ENCODE measurements at places on chromosomes 2 and 18.

GRCh38 chr18:8668381-8668780 is 37.0 kb upstream of the MTCL1 start:
- DNase-seq: no peak

GRCh38 chr2:226911932-226912331 is 76.1 kb downstream of the RHBDD1 start:
- no peak for DNase-seq

GRCh38 chr2:74226648-74227213 is 28.3 kb downstream of the MTHFD2 start:
- no peak for DNase-seq

DNA sequence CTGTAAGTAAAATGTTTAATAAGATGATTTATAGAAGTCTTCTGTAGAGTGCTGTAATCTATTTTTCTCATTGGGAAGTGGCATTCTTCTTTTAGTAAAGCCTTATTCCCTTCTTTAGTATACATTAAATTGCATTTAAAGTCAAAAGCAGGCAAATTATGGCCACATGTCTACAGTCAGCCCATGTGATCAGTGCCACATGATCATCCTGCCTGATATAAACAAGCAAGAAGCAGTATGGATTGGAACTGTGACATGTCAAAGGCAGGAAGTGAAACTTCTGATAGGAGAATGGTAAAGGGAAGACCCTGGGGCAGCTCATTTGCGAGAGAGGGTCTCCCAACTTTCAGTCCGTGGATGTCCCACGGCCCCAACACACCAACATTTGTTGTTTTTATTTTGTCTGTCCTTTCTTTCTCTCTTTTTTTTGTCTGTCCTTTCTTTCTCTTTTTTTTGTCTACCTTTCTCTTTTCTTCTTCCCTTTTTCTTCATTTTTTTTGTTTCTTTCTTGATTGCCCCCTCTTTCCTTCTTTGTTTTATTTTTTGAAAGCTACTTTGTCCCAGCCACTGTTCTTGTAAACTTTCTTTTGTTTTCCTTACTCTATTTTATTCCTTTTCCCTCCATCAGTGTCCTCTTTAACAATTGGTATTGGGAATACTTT is 154.9 kb downstream of the DTNA start:
- no peak for DNase-seq

DNA sequence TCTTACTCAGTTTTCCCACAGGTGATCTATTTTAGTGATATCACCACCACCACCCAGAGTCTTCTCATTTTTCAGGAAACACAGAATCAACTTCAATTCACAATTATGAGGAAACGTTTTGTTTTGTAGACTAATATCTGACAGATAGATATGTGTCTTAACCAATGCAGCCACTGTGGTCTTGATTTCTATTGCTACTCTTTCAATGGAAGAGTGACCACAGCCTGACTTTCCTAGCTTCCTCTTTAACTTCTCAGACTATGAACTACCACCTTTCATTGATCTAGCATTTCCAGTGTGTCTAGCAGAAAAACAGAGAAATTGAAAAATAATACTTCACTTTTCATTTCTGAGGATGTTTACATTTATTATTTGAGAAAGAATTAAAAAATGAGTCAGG is 20.5 kb downstream of the ADAM17 start:
- DNase-seq: no peak

GRCh38 chr2:241224018-241224850 is 35.8 kb downstream of the ANO7 start:
- DNase-seq: no peak

GRCh38 chr2:72143441-72144273 is 4.0 kb downstream of the CYP26B1 start:
- no peak for DNase-seq

DNA sequence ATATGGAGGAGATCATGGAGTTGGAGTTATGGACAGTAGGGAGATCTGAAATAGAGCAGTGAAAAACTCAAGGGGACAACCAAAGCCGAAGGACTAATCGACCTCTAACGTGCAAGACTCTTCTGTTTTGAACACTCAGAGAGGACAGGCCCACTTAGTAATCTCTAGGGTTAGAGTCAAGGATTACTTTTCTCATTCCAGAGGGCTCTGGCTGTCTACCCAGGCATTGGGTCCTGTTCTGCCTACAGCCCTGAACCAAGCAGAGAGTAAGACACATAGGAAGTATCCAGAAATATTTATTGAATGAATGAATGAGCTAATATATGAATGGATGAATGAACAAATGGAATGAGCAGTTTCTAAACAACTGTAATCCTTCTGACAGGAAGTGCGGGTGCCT is 50.3 kb upstream of the PKDCC start:
- no peak for DNase-seq

DNA sequence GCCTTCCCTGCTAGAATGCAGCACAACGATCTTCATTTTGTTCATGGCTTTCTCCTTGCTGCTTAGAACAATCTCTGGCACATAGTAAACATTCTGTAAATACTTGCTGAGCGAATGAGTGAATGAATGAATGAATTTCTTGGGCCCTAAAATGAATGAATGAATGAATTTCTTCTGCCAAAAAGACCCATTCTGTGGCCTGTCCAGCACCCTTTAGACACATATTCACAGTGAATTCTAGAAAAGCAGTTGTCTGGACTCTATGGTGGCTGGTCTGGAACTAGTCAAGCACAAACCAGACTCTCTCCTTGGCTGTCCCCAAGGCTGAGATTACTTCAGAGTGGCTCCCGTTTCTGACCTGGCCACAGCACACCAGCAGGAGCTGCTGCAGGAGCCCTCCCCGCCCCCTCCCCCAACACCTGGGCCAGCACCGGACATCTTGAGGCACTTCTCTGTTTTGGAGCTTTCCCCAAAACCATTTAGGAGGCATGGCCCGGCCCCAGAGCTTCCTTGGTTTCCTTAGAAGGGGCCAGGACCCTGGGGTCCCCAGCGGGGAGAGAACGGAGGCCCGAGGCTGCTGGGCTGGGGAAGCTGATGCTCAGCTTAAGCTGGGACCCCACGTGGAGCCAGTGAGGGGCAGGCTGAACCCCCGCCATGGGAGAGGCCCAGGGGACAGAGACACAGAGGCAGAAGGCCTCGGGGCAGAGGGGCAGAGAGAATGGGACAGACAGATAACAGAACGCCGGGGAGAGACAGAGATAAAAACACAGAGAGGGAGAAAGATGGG is 159.0 kb downstream of the ZFP36L2 start:
- no peak for DNase-seq

Data from NCI-H1092 treated with DMSO at 0.1 percent for 48 hours (cell line).